ENCODE measurements at places on chromosomes 6 and 20.

DNA sequence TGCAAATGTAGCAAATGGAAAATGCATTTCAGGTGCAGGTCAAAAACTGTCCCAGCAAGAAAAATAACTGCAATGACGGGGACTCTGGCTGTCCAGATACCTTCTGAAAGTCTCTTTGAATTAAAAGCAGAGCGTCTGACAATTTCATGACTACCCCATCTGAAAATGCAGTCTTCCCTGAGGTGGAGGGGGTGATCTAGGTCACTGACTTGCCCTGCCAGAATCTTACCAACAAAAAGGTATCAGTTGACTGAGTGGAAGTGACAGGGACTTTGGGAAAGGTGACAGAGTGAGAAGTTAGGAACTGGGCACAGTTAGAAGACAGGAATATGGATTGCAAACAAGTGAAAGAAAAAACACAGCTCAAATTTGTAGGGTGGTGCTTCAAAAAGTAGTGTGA, 402.2 kb downstream of the DHX35 start:
- DNase-seq = no peak

GRCh38 chr20:50306478-50307423, 116.1 kb downstream of the CEBPB start:
- DNase-seq = no peak

DNA sequence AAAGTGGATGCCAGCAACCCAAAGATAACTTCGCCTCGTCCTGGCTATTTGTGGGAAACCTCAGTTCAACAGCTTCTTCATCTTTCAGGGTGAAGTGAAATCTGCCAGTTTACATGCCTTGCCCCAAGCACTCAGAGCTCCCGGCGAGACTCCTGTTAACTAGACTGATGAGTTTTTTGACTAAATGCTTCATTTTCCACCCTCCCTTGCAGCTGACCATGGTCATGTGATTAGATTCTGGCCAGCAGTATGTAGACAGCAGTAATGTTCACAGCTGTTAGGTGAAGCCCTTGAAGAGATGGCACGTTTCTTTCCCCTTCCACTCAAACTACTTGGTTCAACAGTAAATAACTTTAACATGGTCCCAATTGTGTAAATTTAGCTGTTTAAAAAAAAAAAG, 718.8 kb upstream of the FLRT3 start:
- no peak for DNase-seq

- DNase-seq = no peak
Observed at GRCh38 chr6:127092466-127092865, 26.0 kb upstream of the RSPO3 start.

DNA sequence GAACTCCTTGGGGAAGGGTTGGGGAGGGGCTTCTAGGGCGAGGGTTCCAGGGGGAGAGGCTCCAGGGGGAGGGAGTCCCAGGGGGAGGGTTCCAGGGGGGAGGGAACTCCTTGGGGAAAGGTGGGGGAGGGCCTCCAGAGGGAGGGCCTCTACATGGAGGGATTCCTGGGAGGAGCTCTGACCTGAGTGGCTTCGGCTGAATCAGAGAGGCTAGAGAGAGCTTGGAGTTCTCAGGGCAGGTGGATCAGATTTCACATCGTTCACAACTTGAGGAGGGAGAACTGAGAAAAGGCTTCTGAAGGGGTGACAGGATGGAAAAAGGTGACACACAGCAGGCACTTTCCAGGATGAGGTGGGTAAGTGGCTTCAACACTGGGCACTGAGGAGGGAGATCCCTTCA, 49.1 kb downstream of the DAAM2 start:
- DNase-seq = no peak

DNA sequence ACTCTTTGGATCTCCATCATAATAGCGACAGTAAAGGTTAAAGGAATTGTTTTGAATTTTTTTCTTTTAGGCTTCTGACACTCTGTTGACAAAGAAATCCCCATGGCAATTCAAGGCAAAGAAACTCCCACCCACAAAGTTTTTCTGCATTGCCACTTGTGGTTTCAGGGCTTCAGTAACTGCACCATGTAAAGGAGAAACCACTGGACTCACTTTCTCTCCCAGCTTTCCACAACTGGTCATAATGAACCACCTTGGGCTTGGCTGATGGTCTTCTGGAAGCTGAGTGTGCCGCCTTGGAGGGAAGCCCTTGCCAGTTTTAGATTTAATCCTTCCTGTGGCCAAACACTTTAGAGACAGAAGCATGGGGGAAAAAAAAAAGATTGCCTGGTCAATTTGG, 163.1 kb downstream of the ISM1 start:
- no peak for DNase-seq

DNA sequence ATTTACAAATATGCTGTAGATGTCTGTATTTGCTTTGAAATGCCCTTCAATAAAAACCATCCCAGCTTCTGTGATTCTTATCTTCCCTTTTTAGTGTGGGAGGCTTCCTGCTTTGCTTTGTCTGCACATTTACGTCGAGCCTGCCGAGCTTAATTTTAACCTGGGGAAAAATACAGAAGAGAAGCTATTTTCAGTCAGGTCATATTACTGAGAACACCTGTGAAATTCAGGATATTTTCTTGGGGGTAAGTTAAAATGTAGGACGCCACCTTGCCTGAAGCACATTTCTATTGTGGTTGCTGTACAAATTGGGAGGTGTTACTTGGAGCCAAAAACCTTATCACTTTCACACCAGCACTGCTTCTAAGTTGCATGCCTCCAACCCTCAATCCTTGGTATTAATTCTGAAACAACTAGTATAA, 43.6 kb upstream of the FUCA2 start:
- DNase-seq = no peak

DNA sequence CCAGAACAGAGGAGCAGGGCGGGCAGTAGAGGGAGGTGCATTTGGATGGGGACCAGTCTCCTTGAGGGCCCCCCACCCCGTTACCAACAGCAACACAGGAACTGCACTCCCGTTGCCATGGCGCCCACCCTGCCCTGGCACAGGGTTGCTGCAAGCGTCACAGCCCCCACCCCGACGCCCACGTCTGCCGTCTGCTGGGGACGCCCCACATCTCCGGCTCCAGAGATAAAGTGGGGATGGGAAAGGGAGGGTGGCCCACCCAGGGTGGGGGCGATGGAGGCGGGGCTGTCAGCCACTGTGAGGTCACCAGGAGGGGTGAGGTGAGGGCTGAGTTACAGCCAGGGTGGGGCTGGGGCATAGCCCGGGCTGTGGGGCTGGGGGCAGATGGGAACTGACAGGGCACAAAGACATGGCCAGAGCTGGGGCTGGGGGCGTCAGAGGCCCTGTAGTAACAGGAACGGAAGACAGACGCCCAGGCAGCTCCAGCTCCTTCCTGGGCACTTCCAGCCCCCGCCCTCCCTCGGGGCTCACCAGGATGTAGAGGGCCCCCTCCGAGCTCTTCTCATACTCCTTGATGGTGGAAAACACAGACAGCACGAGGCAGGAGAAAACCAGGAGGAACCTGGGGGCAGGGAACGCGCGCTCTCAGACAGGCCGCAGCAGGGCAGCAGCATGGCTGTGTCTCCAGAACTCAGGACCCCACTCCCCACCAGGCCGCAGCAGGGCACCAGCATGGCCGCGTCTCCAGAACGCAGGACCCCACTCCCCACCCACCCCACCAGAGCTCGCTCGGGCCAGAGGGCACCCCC, 26.0 kb downstream of the KCNQ2 start:
- DNase-seq = no peak
